ENCODE measurements at places on chromosomes 3 and 15.

GRCh38 chr3:38730281-38730680 is 80.8 kb upstream of the SCN5A start:
- DNase-seq: no peak

GRCh38 chr3:171336406-171336805 is 123.8 kb downstream of the TNIK start:
- no peak for DNase-seq

GRCh38 chr3:138567403-138567802 is 26.7 kb downstream of the CEP70 start:
- no peak for DNase-seq

- no peak for DNase-seq
These were observed 479.8 kb downstream of the SHQ1 start for GRCh38 chr3:72368331-72368975.

DNA sequence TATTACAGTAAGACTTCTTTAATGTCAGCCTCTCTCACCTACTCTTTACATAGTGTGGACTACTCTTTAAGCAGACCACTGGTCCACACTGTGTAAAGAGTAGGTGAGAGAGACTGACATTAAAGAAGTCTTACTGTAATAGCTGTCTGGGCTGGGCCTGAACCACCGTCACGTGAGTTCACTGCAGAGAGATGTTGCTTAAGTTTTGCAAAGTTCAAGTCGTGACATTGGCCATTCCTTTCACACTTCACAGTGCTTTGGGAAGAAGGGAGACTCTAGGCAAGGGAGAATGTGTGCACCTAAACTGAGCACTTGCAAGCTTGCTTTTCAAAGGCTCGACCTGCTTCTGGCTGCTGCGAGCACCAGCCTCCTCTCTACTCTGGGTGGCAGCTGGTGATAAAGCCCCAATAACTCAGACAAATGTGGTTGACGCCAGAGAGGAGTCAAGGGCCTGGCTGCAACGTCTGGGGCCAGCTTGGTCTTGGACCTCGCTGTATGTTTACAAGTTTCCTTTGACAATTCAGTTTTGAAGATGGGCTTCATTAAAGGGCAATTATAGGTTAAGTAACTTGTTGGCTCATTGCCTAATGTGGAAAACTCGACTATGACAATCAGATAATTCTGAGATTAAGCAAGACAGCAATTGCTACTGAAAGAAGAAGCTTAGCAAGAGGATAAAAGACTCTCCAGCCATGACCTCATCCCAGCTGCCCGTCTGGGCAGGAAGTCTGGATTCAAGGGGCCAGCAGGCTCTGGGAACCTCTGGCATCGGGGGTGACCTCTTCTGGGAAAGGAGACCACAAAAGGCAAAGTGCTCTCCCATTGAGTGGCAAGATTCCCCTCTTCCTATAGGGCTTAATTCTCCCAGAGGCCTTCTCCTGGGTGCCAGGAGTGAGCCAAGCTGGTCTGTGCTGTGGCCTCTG is 242.1 kb upstream of the TLE3 start:
- DNase-seq: no peak

- no peak for DNase-seq
These were observed 6.8 kb downstream of the ARL6IP5 start for GRCh38 chr3:69091389-69092029.
